ENCODE measurements at places on chromosomes 2 and 18.

GRCh38 chr2:191247381-191248057 is 2.3 kb downstream of the MYO1B start:
- DNase-seq, result peak; percentile 79

DNA sequence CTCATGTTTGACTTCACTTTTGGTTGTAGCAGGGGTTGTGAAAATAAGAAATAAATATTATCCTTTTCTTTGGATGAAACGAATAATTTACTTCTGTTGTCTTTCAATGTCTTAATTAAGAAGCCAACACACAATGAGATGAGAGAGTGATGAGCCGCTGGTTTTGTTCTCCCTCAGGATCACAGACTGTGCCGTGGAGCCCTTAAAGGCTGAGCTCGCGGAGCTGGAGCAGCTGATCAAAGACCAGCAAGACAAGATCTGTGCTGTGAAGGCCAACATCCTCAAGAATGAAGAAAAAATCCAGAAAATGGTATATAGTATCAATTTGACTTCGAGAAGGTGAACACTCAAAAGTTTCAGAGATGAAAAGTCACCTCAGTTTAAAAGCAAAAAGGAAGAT is 28.1 kb upstream of the ASB1 start:
- no peak for DNase-seq

GRCh38 chr2:44550561-44550960 is 188.8 kb downstream of the CAMKMT start:
- no peak for DNase-seq

GRCh38 chr2:19500126-19500525 is 141.7 kb upstream of the OSR1 start:
- DNase-seq, result no peak

DNA sequence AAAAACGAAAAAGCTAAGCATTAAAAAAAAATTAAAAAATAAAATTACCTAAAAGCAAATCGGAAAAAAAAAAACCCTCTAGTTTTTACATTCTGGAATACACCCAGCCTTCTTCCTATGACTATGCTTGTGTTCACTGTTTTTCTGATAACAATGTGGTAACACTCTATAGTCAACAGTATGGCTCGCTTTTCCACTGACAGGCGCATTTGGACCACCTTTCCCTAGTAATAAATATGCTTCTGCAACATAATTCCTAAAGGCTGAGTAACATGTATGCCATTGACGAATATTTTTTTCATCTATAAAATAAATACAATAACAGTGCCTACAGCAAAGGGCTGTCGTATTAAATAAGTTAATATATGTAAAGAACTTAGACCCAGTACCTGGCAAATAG is 27.9 kb downstream of the NOL10 start:
- DNase-seq, result no peak

DNA sequence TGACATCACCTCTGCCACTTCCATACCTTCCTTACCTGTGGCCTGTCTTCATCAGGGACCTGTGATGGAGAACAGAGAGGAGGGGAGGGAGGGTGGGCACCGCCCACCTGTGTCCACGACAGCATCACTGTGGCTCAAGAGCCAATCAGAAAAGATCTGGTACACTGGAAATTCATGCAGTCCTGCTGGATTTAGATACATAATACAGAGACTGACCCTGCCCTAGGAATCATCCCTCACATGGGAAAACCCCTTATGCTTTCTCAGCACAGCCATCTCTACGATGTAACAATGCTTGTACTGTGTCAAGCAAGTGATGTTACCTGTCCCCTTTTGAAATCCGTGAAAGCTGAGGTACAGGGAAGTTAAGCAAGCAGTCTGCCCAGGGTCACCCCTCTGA is 145.6 kb upstream of the EPAS1 start:
- no peak for DNase-seq

- no peak for DNase-seq
These were observed 7.6 kb downstream of the CYP26B1 start for GRCh38 chr2:72139874-72140620.

DNA sequence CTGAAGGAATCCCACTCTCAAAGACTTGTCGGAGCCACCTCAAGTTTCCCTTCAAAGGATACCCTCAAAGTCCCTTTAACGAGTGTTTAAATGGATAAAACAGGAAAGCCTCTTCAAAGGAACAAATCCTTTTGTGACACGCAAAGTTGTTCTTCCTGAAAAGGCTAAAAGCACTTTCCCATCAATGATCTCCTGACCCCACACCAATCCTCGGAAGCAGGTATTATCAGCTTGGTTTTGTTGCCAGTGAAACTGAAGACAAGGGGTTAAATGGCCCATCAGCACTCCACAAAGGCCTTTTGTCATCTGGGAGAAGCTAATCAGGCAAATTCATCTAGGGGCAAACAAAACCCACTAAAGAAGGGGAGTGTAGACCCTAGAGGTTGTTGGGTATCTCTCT is 418.0 kb upstream of the ID2 start:
- DNase-seq, result no peak

- DNase-seq, result no peak
These were observed 655.0 kb upstream of the CDH2 start for GRCh38 chr18:28831908-28832307.

- DNase-seq, result peak; percentile 27
These were observed 4.5 kb downstream of the SEMA4F start for GRCh38 chr2:74658516-74658915.

GRCh38 chr2:7674606-7675005 is 757.4 kb downstream of the RNF144A start:
- DNase-seq, result no peak

GRCh38 chr2:3563521-3563976 is 5.4 kb upstream of the RNASEH1 start:
- no peak for DNase-seq

DNA sequence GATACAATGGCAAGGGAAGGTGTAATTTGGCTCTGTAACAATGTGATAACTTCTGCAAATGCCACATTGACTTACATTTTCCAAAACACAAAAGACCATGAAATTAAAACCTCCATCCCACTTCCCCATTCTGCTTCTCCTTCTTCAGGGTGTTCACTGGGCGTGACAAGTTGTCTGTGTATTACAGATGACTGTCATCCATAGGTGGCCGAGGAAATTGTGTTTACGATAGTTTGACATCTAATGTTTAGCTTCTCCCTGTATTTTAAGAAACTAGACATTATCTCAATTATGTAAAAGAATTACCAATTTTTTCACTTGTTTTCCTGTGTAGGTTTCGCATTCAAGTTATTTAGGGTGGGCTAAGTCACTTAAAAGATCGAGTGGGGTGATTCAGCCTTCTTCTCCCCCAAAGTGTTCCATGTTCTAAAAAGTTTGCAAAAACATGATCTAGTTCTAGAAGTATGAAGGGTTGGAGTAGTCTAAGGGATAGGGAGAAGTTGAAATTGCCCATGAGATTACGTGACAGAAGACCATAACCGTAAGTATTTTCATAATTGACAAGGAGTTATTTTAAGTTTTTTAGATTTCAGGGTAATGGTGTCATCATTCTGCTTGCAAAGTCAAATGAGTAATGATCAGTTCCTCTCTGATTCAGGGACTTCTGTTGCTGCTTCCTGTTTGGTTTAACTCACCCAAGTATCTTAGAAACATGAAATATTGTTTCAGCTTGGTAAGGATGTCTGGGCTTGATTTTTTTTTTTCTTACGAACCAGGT is 25.2 kb upstream of the CYTIP start:
- DNase-seq, result peak; percentile 8

DNA sequence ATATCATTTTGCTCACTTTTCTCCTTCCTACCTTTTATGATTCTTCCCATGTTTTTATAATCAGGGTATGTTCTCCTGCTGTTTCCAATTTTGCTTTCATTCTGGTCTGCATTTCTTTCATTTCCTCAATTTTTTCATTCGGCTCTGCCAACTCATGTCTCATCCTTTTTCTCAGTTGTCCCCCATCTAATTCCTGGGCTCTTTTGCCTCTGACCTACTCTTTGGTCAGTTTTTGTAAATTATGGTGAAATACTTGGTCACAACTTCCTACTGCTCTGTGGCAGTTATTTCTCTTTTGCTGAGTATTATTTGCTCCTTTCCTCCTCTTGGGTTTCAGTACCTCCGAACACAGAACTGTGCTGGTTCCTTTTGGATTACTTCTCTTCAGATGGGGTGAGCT is 27.5 kb downstream of the MYO7B start:
- DNase-seq, result no peak

DNA sequence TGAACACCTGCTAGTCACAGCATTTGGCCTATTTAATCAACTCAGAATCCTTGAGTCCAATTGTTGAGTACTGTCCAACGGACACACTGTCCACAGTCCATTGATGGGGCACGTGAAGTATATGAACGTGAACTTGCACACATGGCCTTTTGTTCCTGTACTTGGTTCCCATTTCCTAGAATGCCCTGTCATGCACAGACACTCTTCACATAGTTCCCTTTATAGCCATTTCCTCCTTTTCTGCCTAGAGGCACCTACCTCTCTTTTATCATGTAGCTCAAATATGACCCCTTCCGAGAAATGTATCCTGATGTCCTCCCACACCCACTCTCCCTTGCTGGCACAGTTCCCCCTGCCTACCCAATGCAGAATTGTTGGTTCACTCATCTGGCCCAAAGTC is 8.7 kb upstream of the CRYGA start:
- no peak for DNase-seq

GRCh38 chr2:232479341-232480200 is 8.1 kb downstream of the ECEL1 start:
- no peak for DNase-seq

- DNase-seq, result no peak
These were observed 13.3 kb upstream of the EHBP1 start for GRCh38 chr2:62692225-62692624.

- no peak for DNase-seq
These were observed 812 bp downstream of the SOWAHC start for GRCh38 chr2:109614715-109615636.

GRCh38 chr18:2905854-2906703 is 59.3 kb downstream of the EMILIN2 start:
- DNase-seq, result no peak
